ENCODE measurements at places on chromosomes 5 and 9.

- no peak for DNase-seq
Measured at GRCh38 chr5:91109634-91110033, 273.5 kb downstream of the ARRDC3 start.

GRCh38 chr9:120138955-120139354 lies 441.0 kb downstream of the CDK5RAP2 start:
- no peak for DNase-seq

DNA sequence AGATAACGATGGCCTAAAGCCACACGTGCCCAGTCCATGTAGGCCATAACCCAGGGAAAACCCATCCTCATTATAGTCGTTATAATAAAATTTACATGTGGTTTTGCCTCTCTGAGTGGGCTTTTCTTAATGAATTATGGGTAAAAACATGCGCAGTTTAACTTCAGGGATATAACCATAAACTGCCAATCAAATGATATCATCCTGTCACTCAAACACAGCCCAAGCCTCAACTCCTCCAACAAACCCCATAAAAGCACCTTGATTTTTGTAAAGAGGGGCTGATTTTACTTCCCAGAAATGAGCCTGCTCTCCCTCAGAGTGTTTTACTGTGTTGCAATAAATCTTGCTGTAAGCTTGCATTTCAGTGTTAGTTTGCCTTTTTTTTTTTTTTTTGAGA lies 15.8 kb upstream of the SETX start:
- DNase-seq: no peak

GRCh38 chr5:60738461-60738860 lies 38.5 kb upstream of the DEPDC1B start:
- no peak for DNase-seq

DNA sequence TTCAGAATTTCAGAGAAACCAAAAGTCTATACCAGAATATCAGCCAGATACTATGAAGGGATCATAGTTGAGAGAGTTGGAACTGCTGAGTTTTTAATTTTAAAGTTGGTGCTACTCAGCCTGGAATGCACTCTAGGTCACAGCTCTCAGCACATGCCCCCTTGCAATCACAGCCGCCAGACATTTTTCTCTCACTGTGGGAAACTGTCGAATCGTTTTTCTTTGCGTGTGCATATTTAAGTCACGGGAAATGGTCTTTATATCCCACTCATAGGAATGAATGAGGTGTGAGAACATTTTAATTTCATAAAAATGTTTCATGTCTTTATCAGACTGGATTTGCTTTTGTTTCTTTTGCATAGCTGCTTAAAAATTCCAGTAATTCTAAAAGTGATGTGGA lies 12.2 kb upstream of the SPDL1 start:
- DNase-seq: no peak

DNA sequence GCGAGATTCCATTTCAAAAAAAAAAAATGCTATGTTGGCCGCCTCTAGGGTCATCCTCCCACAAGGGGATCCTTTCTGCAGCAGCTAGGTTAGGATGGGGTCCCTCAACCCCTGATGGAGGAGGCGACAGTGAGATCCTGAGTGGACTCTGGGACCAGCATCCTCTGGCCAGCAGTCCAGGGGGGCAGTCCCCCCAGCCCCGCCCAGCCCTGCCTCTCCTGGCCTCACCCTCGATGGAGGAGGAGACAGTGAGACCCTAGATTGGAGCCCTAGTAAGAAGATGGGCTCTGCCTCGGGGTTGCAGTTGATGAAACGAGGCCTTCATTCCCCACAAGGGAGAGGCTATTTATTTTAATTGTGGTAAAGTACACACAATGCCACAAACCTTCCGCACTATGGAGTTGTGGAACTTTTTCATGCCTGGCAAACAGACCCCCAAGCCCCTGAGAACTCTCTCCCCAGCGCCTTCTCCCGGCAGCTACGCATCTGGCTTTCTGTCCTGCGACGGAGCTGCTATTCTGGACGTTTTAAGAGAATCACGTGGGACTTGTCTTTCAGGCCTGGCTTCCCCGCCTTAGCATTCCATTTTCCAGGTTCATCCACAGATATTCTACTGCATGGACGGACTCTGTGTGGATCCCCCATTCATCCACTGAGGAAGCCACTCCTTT lies 15.8 kb downstream of the VAV2 start:
- peak; percentile 27 for DNase-seq
